ENCODE measurements at places on chromosomes 12 and 14. TPM values are rescaled to one million over a fixed set of nuclear protein-coding genes. Genes with fewer than 3 reads are reported as not detected.

Gene KLRC1
- total RNA-seq: not detected

Gene TMPO
- total RNA-seq: 124 TPM

GRCh38 chr12:3020850-3021435 lies 56.2 kb upstream of the TSPAN9 start:
- DNase-seq: no peak

Gene SLC17A8
- not detected for total RNA-seq

Gene GYS2
- total RNA-seq: not detected

Gene IL26
- total RNA-seq: not detected
